Fibroblast of skin of left quadriceps (primary cell): ENCODE measurements at places on chromosomes 3 and 15.

- no peak for DNase-seq
These were observed 203.6 kb downstream of the AKAP13 start for GRCh38 chr15:85583923-85584390.

GRCh38 chr3:120661106-120661905 is 20.7 kb downstream of the HGD start:
- no peak for DNase-seq

DNA sequence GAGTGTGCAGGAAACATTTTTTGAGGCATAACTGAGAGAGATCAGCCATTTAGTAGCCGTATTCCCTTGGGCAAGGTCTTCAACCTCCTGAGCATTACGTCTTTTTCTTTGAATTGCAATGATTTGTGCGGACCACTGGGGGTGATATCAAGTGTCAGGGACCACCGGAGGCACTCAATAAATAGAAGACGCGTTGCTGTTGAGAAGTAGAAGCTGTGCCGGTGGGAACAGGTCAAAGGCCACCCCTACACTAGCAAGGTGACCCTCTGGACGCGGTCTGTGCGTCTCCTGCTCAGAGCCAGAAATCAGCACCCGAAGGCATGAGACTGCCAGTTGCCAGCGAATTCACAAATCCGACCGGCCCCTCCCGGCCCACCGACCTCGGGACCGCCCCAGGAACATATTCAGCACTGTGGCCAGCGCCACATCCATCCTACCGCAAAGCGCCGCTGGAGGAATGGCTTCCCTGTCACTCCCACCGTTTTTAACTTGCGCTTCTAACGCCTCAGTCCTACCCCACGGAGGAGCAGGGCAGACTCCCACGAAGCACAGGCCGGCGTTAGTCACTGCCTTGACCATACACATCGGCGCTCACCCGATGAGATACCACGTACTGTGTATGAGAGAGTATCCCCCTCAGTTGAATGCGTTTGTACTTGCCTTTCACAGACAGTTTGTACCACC is 1.4 kb upstream of the GHSR start:
- DNase-seq = no peak

- no peak for DNase-seq
These were observed 79.2 kb downstream of the PLSCR2 start for GRCh38 chr3:146390006-146390772.

DNA sequence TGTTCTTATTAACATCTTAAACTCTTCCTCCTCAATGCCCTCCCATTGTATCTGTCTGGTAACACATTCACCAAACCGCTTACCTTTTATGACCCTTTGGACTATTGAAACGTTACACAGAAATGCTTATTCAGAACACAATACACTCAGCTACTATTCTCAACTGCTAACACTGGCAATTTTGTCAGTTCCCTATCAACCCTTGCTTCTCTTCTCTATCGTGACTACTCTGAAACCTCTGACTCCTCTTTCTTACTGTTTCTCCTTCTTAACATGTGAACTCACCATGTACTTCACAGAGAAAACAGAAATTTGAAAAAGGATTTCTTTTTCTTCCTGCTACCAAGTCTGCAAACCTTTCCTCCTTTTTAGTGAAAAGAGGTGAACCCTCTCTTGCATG is 232.9 kb upstream of the GPR149 start:
- DNase-seq = no peak

DNA sequence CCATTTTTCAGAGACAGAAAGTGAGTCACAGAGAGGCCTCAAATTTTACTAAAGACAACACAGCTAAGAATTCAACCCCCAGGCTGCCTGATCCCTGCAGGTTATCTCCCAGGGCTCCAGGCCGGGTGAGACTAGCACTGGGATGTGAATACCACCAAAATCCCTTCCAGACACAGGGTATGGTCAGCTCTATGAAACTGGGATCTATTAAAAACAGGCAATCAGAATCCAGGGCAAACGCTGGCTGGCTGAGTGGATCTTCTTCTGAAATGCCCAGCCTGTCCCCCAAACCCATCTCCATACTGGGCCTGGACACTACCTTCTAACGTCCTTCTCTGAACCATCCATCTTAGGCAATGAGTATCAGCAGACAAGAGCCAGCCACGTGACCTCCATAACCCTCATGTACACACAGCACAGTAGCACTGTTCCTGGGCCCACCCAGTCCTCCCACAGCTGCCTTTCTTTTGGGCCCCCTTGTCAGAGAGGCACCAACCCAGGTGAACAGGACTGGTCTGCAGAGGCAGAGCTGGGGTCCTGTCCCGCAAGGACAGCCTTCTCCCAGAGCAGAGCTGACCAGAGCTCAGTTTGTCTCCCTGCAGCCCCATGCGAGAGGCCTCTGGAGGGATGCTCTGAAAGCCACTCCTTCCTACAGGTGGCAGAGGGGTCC is 1.9 kb downstream of the RAB6B start:
- DNase-seq = no peak
